ENCODE measurements at places on chromosomes 12 and 14.

DNA sequence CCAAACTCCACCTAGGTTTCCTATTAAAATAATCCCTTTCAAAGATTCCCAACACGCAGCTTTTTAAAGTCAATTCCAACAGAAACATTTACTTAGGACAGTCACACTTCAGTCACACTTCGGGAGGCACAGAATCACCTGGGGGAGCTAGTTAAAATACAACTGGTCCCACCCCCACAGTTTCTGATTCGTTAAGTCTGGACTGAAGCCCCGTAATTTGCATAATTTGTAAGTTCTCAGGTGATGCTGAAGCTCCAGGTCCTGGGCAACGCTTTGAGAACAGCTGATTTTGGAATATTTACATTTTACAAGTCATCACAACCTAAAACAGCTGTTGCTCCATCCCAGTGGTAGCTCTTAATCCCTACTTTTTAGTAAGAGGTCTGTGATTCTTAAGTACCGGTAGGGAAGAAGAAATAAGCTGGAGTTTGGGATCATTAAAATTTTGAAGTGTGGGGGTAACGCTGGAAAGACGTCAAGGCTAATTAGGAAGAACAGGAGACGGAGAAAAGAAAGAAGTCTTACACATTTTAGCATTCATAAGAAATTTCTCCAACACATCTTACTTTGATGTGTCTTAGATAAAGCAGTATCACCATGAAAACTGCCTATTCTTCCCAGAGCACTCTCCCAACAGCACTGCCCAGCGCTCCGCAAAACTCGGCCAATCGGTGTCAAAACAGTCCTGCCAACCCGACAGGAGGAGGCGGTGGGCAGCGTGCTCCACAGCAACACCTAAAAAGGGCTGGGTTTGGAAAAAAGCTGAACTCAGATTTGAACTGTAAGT lies 1.1 kb downstream of the IPO8 start:
- no peak for DNase-seq

GRCh38 chr12:46933947-46934346 lies 108.2 kb upstream of the SLC38A4 start:
- peak; percentile 18 for DNase-seq

DNA sequence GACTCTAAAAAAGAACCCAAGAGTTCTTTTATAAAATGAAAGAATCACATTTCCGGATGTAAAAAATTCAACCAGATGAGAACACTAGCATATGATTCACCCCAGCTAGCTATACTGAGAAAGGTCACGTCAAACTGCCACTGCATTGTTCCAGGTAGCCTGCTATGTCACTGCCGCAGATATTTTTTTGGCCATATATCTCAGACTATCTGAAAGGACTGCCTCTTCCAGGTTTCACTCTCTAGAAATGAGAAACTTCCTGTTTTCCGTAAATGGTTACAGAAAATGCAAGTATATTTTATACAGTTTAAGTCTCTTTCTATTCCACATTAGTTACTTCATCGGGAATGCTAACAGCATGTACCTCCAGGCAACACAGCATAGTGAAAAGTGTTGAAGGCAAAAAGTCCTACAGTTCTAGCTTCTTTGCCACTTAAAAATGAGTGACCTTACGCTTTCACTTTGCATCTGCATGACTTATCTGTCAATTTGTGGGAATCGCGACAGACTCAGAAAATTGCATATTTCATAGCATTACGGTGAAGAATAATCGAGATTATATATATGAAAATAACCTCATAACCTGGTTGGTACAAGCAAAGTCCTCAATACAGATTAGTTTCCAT lies 105.2 kb downstream of the MED13L start:
- DNase-seq = no peak

DNA sequence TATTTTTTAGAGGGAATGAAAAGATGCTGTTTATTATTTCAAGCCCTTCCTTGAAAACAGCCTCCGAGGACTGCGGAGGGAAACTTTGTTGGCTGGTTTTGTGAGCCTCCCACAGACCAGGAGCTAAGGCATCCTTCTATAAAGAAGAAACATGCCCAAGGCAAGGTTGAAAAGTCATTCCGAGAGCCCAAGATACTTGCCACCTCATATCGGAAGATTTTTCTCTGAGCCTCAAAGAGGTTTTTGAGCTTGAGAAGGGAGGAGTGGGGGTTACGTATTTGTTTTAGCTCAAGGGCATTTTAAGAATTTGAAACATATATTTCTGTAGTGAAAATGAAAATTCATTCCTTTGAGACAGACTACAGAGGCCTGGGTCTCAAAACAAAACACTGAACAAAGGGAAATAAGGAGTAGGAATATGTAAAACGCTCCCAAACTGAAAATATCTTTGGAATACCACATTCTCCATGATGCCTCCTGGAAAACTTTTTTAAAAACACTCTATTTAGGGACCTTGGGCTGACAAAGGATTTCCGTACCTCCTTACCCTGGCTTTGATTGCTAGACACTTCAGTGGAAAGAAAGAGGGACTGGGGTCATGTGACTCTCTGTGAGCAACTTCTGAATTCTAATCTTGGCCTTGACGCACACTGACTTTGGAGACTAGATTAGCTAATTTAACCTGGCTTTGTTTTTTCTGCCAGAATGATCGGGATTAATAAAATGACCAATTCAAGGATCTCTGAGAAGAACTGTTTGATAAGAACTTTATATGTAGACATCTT lies 180.9 kb downstream of the SRGAP1 start:
- no peak for DNase-seq

DNA sequence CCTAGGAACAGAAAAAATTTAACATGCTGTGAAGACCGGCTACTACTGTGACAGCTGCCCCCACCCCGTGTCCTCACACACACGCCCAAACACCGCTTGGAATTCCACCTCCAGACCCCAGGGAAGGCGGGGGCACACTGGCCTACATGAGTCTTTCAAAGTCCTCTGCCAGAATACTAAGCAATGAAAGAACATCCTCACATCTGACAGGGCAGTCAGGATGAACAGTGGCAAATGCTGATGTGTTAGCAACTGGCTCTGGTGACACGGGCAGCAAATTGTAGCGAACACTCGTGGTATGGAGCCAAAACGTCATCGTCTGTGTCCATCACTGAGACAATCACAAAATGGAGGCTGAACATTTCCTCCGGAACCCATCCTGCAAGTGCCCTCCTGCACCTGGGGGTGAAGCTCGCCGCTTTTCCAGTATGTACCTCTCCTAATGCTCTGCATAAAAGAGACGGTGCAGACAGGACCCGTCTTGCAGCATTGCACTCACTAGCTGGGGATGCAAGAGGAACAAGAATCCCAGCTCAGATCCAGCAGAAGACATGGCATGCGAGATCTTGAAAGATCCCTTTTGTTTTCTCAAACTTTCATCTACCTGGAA lies 94.8 kb downstream of the BCL11B start:
- DNase-seq = no peak

DNA sequence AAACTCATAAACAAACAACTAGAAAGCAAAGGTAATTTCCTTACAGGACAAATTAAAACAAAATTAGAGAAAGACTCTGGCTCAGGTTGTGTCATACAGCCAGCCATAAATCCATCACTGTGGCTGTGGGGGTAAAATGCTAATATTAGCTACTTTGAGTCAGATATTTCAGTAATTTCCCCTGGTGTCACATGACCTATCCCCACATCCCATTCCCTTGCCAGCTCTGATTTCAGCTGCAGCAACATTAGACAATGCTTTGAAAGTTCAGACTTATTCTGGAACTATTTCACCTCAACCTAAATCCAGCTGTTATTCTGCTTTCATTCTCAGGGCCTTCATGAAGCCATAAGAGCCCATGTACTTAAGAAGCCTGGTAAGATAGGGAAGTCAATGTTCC lies 55.3 kb downstream of the RPL10L start:
- no peak for DNase-seq

GRCh38 chr12:54276368-54276767 lies 3.6 kb downstream of the CBX5 start:
- DNase-seq = no peak

- no peak for DNase-seq
These were observed 8.3 kb upstream of the CAPRIN2 start for GRCh38 chr12:30763053-30763452.

DNA sequence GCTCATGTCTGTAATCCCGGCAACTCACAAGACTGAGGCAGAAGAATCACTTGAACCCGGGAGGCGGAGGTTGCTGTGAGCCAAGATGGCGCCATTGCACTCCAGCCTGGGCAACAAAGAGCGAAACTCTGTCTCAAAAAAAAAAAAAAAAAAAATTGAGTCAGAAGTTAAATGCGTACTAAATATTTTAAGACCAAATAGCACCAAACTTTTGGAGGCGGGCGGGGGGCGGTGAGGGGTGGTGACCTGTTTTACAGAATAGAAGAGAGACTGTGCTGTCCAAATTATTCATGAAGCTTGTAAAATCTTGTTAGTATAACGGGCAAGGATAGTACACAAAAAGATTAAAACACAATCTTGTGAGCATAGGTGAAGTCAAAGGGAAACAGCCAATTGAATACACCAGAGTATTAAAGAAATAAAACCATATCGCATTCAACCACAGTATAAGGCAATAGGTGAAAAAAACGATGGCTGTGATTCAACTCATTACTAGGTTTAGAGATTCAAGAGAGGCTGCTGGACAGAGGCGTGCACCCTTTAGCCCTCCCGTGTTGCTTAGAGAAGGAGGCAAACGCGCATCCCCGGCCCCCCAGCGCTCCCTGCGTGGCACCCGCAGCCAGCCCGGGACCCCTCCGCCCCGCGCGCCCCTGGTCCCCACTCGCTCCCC lies 571 bp downstream of the ZNF891 start:
- no peak for DNase-seq

DNA sequence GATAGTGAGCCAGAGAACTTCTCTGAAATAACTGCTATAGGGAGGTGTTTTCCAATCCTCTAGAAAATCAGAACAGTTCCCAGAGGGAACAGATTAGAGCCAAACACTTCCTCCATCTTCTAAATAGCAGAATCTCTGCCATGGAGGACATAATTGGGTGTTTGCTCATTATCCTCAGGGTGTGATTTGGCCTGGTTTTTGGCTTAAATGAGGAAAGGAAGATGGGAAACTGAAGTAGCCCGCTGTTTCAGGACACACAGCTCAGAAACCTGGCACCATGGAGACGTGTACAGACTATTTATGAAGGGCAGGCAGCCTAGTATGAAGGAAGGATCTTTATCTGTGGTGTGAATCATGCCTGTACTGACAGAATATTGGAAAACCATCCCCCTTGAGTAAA lies 231.7 kb upstream of the PRKD1 start:
- no peak for DNase-seq

DNA sequence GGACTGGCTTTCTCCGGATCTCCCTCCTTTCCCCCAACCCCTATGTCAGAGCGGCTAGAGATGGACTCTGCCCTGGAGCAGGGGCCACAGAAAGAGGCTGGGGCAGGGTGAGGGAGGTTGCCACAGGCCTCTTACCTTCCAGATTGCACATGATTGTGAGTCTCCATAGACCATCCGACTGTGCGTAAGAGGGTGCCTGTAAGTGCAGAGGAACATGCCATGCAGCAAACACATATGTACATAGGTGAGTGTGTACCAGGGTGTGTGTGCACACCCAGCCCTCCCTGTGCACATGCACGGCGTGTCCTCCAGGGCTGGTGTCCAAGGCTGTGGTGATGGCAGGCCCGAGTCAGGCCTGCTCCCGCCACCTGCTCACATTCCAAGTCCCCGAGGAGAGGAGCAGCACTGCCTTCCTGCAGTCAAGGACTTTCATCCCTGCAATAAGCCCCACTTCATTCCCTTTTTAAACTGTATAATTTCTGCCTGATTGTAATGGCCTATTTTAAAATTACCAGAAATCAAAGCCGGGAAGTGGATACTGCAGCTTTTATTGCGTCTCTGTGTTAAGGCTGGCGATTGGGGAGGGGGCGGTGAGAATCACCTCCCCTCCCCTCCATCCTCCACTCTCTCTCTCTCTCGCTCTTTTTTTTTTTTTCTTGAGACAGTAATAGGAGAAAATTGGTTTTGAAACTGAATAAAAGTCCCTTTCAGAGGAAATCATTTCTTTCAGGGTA lies 28.5 kb downstream of the FAM222A start:
- DNase-seq = no peak

- no peak for DNase-seq
These were observed 4.1 kb downstream of the SIX6 start for GRCh38 chr14:60512973-60513571.

GRCh38 chr12:29204521-29204920 lies 55.4 kb downstream of the FAR2 start:
- DNase-seq = no peak

- DNase-seq = no peak
These were observed 1441.4 kb downstream of the AACS start for GRCh38 chr12:126506426-126507182.

DNA sequence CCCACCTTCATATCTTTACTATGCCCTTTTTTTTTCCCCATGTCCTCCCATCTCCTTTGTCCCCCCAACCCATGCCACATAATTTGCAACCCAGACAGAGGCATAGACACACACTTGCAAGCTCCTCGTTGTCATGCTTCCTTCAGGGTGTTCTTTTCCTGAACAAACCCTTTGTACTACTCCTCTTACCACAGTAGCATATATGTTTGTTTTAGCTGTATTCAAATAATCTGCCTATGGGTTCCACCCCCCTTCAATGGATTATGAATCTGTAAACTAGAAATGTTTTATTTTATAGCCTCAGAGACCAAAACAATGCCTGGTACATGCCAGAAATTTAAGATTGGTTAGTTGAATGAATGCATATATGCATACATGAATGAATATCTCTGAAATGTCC lies 307.1 kb upstream of the E2F7 start:
- no peak for DNase-seq

DNA sequence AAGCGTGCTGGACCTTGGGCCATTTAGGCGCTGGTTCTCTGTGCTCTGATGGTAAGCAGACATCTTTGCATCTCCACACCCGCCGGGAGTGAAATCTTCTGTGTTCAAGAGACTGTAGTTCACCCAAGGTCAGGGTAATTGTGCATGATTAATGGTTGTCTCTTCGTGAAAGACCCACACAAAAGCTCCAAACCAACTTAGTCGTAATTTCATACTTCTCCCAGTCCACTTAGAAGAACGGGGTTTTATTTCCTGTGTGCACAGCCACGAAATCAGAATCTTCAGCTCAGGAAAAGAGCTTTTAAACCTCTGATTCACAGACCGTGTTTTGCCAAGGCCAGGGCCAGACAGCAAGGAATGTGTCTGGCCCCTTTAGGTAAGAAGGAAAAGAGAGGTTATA lies 640.9 kb downstream of the MED13L start:
- no peak for DNase-seq

DNA sequence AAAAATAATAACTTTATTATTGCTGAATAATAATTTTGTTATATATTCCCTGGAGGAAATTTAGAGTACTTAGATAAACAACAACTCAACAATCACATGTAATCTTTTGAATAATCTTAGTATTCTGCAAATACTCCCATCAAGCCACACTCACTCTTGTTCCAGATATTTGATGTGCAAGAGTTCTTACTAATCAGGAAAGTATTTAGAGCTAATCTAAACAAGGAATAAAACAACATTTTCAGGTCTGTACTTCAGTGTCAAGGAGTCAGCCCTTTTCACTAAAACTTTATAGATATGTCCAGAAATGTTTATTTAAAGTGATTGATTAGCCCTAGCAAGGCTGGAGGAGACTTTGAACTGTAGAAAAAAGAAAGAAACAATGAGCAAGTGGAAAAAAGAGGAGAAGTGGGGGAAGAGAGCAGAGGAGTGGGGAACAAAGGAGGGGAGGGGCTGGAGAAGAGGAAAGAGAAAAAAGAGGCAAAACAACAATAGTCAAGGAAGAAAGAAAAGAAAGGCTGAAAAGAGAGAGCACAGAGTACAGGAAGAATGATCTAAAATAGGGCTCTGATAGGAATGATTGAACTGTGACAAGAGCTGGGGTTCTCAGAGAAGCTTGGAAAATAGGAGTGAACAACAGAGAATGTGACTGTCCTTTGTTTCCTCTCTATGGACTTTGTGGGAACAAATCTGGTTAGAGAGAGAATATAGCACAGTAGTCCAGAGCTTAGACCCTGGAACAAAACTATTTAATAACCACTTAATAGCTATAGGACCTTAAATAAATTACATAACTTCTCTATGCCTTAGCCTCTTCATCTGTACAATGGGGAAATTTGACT lies 238.7 kb downstream of the AKAP6 start:
- DNase-seq = no peak
